Renal cortical epithelial cell (primary cell): ENCODE measurements at places on chromosomes 6 and 20. TPM values are rescaled to one million over a fixed set of nuclear protein-coding genes. Genes with fewer than 3 reads are reported as not detected.

Gene CALHM5
- total RNA-seq: 0.17 and 0.40 TPM in 2 replicates

Gene PAK5
- not detected in 2 replicates for total RNA-seq

Gene DEFB124
- total RNA-seq: not detected in 2 replicates

Gene PLCB1
- total RNA-seq: 0.17 and 2.0 TPM in 2 replicates

Gene ZSCAN31
- total RNA-seq: 3.3 and 10.8 TPM in 2 replicates

Gene SLC22A3
- total RNA-seq: 10.4 and 11.4 TPM in 2 replicates

Gene TXLNB
- 0.05 TPM in 1 of 2 replicates, not detected in the other for total RNA-seq

Gene OR12D3
- total RNA-seq: not detected in 2 replicates

Gene MEI4
- 0.17 and 1.2 TPM in 2 replicates for total RNA-seq

Gene PROKR2
- total RNA-seq: not detected in 2 replicates

Gene CLVS2
- under 0.01 TPM in 1 of 2 replicates, not detected in the other for total RNA-seq

Gene RGL2
- 34.5 and 34.9 TPM in 2 replicates for total RNA-seq

Gene HDGFL1
- not detected in 2 replicates for total RNA-seq

Gene PCK1
- total RNA-seq: 0.15 TPM in 1 of 2 replicates, not detected in the other

Gene IYD
- total RNA-seq: under 0.01 and 0.30 TPM in 2 replicates

Gene PHACTR1
- total RNA-seq: 1.9 and 3.9 TPM in 2 replicates

Gene IL17F
- not detected in 2 replicates for total RNA-seq

Gene POU5F1
- total RNA-seq: 6.6 and 11.3 TPM in 2 replicates

Gene ADGRF5
- total RNA-seq: 0.17 and 0.70 TPM in 2 replicates

Gene GPR6
- not detected in 2 replicates for total RNA-seq

Gene TINAG
- total RNA-seq: 5.9 and 16.5 TPM in 2 replicates

Gene SLC35D3
- total RNA-seq: not detected in 2 replicates

Gene HLA-E
- total RNA-seq: 170 and 213 TPM in 2 replicates

Gene UBE2C
- 0.75 and 16.7 TPM in 2 replicates for total RNA-seq

Gene VAPB
- 17.9 and 56.6 TPM in 2 replicates for total RNA-seq

Gene WFDC13
- not detected in 2 replicates for total RNA-seq

Gene PRSS35
- 5.0 TPM in 1 of 2 replicates, not detected in the other for total RNA-seq

Gene WFDC10B
- not detected in 2 replicates for total RNA-seq

Gene BEND3
- total RNA-seq: 4.0 and 6.8 TPM in 2 replicates

Gene L3MBTL3
- 8.0 and 13.7 TPM in 2 replicates for total RNA-seq

Gene HCRTR2
- total RNA-seq: not detected in 2 replicates

Gene BAG2
- 9.2 and 14.6 TPM in 2 replicates for total RNA-seq

Gene MTFR2
- total RNA-seq: 1.2 and 2.6 TPM in 2 replicates

Gene GRM1
- 0.10 TPM in 1 of 2 replicates, not detected in the other for total RNA-seq

Gene DNAAF9
- total RNA-seq: 6.8 and 22.0 TPM in 2 replicates

Gene CEP162
- 5.6 and 20.2 TPM in 2 replicates for total RNA-seq

Gene JARID2
- total RNA-seq: 5.9 and 8.5 TPM in 2 replicates

Gene CAPN11
- not detected in 2 replicates for total RNA-seq
